ENCODE measurements at places on chromosomes 6 and 20.

DNA sequence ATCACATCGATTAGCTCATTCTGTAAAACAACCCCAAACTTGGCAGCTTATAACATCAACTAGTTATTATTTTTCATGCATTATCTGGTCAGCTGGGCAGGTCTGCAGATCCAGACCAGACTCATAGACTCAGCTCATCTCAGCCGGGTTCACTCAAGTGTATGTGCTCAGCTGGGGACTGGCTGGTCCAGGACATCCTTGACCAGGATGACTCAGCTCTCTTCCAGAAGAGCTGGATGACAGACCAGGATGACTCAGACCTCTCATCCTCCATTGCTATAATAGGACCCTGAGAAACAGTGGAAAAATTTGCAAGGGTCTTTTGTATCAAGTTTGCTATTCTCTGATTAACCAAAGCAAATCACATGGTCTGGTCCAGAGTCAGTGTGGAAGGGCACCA is 312.5 kb upstream of the PLCB4 start:
- DNase-seq, result no peak

DNA sequence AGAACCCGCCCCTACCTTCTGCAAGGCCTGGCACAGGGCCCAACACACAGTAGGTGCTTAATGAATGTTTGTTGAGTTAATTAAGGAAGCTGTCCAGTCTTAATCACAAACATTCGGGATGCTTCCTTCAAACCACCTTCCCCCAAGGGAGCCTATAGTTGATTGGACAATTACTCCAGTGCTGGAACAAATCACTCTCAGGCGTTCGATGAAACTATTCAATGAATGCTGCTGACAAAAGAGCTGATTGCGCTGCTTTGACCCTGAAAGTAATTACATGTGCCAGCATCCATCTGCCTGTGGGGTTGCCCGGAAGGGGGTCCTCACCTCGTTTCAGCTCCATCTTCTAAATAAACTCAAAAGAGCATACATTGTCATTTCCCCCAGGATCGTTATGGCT is 112.0 kb upstream of the SRSF6 start:
- DNase-seq, result no peak

DNA sequence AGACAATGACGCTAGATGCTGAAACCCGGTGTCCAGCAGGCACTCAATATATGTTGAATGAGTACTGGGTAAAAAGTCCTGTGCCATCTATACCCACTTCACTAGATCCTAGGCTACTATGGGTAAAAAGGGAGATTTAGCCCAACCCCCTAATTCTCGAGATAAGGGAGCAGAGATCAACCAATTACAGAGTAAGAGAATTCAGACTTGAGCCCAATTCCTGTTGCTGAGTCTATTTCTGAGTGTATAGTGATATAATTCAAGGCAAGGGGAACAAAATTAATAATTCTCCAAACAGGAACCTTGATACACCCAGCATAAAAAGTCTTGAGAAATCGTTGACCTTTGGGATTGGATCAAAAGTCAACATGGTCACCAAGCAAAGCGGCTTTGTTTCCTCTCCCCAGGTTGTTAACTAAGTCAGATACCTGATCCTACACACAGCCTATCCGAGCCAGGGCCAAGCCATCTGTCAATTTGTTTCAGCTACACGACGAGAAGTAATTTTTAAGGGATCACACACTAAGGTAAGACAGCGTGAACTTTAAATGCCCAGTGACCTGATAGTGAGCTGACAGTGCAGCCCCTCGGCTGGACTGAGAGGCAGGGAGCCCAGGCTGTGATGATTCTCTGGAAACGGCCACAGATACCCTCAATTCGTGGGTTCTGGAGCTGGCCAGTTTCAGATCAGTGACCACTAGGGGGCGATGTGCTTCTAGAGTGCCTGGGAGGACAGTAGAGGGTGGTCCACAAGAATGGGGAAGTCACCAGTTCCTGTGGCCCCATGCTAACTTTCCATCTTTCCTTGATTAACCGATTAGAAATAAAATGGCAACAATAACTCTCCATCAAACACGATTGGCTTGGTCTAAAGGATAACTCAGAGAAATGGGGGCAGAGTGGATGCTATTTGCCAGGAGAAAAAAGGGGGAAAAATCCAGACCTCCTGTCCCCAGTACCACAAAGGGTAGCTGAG is 46.2 kb downstream of the SLC22A23 start:
- DNase-seq, result peak; percentile 31

GRCh38 chr6:971981-972640 is 279.2 kb upstream of the EXOC2 start:
- no peak for DNase-seq

- DNase-seq, result no peak
Measured at GRCh38 chr6:137541534-137542063, 47.4 kb upstream of the OLIG3 start.

GRCh38 chr6:42984924-42985475 is 630 bp downstream of the PPP2R5D start:
- no peak for DNase-seq

- no peak for DNase-seq
Measured at GRCh38 chr20:60837173-60837770, 414.8 kb upstream of the CDH4 start.

- no peak for DNase-seq
Measured at GRCh38 chr6:151719070-151719469, 88.4 kb upstream of the ESR1 start.

GRCh38 chr6:26025047-26025893 is 62.0 kb upstream of the HFE start:
- no peak for DNase-seq

- DNase-seq, result no peak
Measured at GRCh38 chr6:110401585-110402176, 13.7 kb downstream of the DDO start.

DNA sequence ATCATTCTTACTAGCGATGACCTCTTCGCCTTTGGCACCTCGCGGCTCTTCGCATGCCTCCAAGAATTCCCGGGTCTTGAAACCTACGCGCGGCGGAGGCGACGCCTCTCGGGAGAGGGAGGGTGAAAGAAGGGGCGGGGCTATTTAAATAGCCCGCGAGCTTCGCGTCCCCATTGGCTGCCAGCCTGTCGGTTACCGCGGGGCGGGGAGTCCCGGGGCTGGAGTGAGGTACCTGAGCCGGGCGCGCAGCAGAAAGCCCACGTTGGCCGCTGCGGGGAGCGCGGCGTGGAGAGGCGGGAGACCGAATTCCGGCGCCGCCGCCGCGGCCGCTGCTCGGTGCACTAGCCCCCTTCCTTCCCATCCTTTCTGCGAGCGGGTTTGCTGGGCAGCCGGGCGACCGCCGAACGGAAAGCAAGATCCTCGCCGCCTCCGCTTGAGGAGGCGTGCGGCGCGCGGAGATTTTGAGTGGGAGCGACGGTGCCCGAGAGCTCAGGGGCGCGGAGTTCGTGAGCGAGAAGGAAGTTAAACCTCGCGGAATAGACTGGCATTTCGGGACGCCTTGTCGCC is at the start of gene BMP6:
TSS of gene BMP6 (plus strand) at position 251 of the 567 bp plus-strand sequence. CDS start 857 bp downstream, outside the sequence.
- peak; percentile 72 for DNase-seq

DNA sequence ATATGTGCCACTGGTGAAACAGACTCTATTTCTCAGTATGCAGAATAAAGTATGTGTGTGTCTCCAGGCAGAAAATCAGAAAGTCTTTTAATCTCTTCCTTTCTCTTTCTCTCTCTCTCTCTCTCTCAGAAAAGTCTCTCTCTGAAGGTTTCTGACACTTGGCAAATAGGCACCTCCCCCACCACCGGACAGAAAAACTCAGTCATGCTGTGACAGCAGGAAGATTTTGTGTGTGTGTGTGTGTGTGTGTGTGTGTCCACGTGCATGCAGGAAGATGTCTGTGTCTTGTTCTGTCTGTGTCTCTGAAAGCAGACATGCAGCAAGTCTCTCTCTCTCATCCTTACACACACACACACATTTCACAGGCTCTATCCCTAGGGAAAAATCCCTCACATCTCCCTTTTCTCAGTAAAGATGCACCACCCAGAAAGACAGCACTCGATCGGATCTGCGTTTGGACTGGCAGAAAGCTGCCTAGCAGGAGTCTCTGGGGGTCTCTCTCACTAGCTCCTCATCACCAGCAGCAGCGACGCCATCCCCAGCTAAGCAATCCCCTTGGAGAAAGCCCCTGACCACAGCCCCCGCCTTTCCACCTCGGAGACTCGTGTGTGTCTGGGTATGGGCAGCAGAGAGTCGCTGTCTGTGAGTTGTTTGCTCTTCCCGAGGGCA is 98.3 kb downstream of the EDN3 start:
- DNase-seq, result no peak

- no peak for DNase-seq
Measured at GRCh38 chr6:5645328-5646290, 361.1 kb downstream of the NRN1 start.

DNA sequence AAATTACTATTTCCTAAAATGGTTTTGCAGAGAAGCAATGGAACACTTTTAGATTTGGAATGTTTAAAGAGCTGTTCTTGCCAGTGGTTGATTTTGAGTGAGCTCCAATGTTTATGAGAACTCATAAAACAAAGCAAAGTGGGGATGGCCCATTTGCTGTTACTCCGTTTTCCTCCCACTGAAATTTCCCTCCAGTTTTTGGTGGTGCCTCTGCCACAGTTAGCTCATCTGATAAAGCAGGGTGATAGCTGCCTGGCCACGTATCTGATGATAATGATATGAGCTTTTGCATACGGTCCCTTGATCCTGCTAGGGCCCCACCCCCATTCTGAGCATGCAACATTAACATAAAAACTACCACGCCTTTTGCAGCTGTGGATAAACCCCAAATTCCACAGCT is 10.4 kb downstream of the CD83 start:
- DNase-seq, result no peak

- no peak for DNase-seq
Measured at GRCh38 chr6:37690964-37691735, 6.5 kb downstream of the MDGA1 start.

- DNase-seq, result no peak
Measured at GRCh38 chr6:44166591-44167184, 8.1 kb downstream of the CAPN11 start.

DNA sequence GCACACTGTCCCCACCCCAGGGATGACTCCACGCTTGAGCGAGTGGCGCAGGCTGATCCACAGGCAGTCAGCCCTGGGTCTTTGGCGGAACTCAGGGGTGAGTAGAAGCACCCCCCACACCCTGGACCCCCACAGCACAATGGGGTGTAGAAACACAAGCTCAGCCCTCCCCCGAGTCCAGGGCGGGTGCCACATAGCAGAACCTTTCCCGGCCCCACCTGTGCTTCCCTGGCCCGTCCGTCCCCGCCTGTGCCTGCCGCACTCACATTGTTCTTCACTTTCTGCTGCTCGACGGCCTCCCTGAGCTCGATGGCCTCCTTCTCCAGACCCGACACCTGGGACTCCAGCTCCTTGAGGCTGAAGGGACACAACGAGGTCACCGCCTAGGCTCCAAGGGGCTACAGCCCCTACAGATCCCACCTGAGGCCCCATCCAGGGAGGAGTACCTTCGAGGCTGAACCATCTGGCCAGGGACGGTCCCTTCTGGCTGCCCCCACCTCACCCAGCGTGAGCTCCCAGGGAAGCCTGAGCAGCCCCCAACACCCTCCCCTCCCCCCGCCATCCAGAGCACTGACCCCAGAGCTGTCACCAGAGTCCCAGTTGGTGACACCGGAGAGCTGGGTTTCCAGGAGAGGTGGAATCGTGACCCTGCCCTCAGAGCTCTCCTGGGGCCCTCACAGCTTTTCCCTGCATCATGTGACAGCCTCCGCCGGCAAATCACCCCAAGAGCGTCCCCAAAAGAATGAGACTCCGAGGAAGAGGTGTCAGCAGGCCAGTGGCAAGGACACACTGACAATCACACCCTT is 55.6 kb downstream of the DSTN start:
- no peak for DNase-seq

DNA sequence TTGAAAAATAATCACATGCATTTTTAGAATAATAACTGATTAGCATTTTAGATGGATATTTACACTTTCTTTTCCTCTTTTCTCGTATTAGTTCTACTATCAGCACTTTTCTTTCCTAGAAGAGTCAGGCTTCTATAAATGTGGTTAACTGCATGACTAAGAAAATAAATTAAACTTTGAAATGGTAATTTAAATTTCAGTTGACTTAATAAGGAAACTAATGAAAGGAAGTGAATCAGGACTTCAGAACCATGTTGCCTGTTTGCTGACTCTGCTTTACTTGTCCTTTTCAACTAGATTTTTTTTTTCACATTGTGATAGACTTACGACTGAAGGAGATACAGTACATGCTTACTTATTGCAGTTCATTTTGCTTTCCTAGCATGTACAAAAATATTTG is 1258.2 kb upstream of the EYS start:
- DNase-seq, result no peak

DNA sequence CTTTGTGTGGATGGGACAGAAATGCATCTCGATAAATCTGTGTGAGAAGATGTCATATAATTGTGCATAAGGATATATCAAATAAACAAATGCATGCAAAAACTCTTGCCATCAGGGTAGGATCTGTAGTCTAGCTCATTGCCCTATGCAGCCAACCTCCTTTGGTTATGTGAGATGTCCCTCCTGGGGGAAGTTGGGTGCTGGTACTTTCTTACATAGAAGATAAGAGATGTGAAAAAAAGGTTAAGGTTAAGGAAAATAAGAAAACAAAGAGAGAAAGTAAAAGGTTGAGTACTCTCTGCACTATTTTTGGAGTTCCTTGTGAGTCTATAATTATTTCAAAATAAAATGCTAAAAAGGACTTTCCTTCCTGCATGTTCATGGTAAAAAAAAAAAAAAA is 30.4 kb downstream of the ZDHHC14 start:
- DNase-seq, result no peak

DNA sequence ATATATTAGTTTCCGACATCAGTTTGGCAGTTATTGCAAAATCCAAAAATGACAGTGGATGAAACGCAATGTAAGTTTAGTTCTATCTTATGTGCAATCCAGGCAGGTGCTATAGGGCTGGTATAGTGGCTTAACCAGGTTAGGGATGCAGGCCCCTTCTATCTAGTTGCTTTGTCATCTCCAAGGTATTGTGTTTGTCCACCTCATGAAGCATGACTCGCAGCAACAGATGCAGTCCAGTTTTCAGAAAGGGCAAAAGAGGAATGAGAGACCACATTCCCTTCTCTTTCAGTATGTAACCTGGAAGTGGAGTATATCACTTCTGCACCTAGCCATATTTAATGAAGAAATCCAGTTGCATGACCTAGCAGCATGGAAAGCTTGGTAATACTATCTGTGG is 59.7 kb downstream of the PKIB start:
- no peak for DNase-seq

DNA sequence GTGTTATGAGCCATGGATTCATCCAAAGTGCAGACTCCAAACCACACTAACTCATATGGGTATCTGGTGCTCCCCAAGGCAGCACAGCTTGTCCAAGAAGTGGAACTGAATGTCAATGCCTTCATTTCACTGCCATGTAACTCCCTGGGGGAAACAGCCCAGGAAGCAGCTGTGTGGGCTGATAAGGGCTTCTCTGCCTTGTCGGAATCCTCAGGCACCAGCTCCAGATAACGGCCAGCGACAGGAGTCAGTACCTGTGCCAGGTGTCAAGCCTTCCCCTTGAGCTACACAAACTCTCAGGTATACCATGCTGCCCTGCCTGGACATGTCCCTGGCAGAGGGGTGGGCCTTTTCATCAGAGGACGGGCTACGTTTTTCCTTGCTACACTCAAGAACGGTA is 751.9 kb upstream of the CHD6 start:
- DNase-seq, result no peak

GRCh38 chr20:61129311-61129710 is 122.8 kb upstream of the CDH4 start:
- no peak for DNase-seq

GRCh38 chr20:19079536-19080299 is 132.7 kb upstream of the SLC24A3 start:
- no peak for DNase-seq
